ENCODE measurements at places on chromosomes 6 and 20.

DNA sequence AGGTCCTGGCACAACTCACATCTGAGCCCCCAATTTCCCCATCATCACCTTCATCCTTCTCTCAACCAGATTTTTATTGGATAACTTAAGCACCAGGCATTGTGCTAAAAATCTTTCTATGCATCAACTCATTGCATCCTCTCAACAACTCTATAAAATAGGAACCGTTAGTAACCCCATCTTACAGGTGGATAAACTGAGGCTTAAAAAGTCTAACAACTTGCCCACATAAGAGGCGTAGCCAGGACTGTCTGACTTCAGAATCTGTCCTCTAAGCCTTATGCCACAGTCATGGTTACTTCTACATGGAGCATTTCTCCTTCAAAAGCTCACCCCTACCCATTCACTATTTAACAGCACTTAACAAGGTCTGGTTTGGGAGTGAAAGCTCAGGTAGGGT is 51.1 kb downstream of the PPP1R16B start:
- DNase-seq = no peak

GRCh38 chr20:20253744-20254330 is 114.1 kb upstream of the INSM1 start:
- no peak for DNase-seq

DNA sequence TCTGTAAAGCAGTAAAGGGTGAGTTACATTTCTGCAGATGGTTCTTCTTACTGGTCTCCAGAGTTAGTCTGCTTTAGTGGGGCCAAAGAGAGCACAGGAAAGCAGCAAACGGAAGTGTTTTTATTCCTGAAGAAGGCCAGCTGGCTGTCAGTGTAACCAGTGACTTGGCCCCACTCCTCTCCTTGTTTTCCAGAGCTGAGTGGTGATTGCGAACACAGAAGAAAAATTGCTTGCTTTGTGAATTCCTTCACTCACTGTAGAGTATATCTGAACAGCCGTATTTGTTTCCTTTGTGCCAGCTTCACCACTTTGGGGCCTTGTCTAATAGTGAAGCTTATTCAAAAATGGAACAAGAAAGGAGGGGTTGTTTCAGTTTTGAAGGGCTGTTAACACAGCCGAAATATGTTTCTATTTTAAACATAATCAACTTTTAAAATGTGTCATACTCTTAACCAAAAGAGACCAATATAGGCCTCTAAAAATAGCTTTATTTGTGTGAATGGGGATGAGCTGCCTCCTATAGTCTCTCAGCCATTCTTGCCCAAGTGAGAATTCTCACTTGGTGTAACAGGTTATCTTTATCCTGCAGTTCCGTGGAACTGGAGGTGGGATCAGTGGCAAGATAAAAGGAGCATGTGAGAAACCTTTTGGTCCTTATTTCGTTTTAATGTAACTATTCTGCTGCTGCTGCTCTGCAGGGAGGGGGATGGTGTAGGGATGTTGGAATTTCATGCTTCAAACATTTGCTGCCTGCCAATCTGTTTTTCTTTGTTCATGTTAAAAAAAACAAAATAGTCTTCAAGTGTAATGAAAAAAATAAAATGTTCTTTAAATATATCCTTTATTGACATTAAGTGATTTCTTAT is 37.8 kb downstream of the ZC2HC1B start:
- DNase-seq = no peak

- DNase-seq = no peak
These were observed 82.2 kb upstream of the CDH4 start for GRCh38 chr20:61169874-61170273.

DNA sequence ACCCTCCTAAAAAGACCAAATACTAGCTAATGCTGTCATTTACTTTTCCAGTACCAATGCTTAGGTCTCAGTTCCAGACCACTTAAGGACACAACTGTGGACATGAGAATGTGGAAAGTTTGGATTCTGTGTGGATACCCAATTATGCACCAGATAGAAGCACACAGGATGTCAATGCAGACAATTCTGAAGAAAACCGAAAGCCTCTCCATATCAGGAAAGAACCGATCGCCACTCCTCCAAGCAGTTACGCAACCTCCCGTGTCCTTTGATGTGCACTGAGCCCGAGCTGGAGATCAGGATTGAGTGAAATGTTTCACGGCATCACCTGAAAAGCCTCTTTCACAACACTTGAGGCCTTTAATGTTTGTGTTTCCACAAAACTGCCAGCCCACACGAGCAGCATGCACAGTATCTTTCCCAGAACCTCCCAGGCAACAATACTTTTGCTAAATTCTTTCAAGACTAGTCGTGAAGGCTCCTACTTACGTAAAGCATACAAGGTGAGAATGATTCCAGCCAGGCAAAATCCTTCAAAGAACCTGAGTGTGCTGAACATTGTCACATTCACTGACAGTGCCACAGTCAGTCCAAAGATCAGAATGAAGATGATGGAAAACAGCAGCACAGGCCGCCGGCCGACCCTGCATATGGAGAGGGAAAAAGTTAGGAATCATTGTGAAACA is 47.0 kb downstream of the SLC22A23 start:
- DNase-seq = no peak

All from hematopoietic multipotent progenitor cell treated with erythropoietin and hydrocortisone succinate and interleukin-3 and kit ligand, for 4 days (in vitro differentiated cells).